Uterus (tissue), 4 donors: ENCODE measurements at places on chromosomes 2 and 18. TPM values are rescaled to one million over a fixed set of nuclear protein-coding genes. Genes with fewer than 3 reads are reported as not detected.

DNA sequence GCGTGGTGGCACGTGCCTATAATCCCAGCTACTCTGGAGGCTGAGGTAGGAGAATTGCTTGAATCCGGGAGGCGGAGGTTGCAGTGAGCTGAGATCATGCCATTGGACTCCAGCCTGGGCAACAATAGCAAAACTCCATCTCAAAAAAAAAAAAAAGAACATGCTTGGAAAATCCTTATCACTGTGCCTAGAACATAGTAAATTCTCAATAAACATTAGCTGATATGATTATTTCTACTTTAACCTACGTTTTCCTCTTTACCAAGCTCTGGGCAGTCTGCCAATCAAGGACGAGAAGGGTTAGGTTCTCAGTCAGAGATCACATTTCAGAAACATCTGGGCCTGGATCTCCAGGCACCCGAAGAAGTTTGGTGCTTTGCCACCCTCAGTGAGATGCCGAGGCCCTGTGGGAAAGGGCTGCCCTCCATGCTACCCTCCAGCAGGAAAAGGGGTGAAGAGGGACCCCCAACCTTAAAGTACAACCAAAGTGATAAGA is 107.7 kb downstream of the BCL11A start:
- H3K36me3 ChIP-seq = no peaks in the 10 kb centered on the region
- no peak for DNase-seq
- H3K27me3 ChIP-seq = no peaks in the 10 kb centered on the region

GRCh38 chr2:17148407-17149145 is 369.7 kb downstream of the RAD51AP2 start:
- no peak overlapping the region for H3K4me3 ChIP-seq
- no peak for DNase-seq
- no peaks in the 10 kb centered on the region for H3K27me3 ChIP-seq
- no peaks in the 10 kb centered on the region for H3K4me1 ChIP-seq

GRCh38 chr2:100230754-100231153 is 88.4 kb upstream of the AFF3 start:
- no peak for DNase-seq
- no peaks in the 10 kb centered on the region for H3K27me3 ChIP-seq
- no peaks in the 10 kb centered on the region for H3K4me1 ChIP-seq
- H3K36me3 ChIP-seq = no peaks in the 10 kb centered on the region

The HOXD4 gene
- 9.5 TPM for total RNA-seq

GRCh38 chr18:27735117-27735516 is 441.8 kb downstream of the CDH2 start:
- no peak overlapping the region for H3K27ac ChIP-seq
- no peaks in the 10 kb centered on the region for H3K36me3 ChIP-seq
- H3K4me3 ChIP-seq = no peak overlapping the region
- no peaks in the 10 kb centered on the region for H3K4me1 ChIP-seq
- H3K27me3 ChIP-seq = no peaks in the 10 kb centered on the region
- no peak for DNase-seq

DNA sequence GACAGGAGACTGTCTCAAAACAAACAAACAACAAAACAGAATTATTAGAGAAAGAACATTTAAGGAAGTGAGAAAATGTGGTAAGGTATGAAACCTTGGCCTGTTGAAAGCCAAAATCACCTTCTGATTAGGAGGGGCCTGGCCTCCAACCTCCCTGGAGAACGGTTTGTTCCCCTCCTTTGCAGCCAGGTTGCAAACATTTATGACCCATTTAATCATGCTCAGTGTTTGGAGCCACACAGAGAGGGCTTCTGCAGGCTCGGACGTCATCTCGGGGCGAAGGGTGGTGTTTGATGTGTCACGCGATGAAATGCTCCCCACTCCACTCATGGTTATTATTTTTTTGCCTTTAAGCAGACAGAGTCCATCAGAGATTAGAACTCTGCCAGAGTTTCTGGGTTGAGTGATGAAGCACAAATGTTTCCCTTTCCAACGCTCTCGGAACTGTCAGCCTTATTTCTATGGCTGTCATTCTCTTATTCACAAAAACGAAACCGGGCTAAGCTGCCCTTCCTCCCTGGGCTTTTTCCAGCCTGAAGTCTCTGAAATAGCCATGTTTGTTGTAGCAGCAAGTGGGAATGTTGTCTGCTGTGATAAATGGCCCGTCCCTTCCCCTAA is 33.6 kb upstream of the ROCK2 start:
- no peaks in the 10 kb centered on the region for H3K4me1 ChIP-seq
- no peaks in the 10 kb centered on the region for H3K27me3 ChIP-seq
- H3K36me3 ChIP-seq = no peaks in the 10 kb centered on the region
- H3K4me3 ChIP-seq = peak overlapping the region; percentile 17
- peak overlapping the region; percentile 90 for H3K27ac ChIP-seq
- DNase-seq = peak; percentile 70

DNA sequence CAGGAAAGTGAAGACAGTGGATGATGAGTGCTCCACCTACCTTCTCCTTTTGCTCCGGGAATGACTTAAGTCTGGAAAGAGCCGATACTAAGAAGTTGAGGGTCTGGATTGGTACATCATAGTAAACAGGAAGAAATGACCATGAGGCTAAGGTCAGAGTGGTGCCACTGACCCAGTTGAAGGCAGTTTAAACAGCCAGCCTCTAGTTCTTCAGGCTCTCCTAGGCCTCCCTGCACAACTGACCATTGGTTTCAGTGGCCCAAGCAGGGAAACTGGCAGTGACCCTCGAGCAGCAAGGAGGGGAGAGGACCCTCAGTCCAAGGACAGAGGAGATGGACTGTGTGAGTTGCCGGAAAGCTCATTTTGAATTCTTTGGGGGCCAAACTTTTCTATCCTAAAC is 119.1 kb downstream of the MAP4K4 start:
- no peaks in the 10 kb centered on the region for H3K4me1 ChIP-seq
- H3K27ac ChIP-seq = no peak overlapping the region
- H3K36me3 ChIP-seq = no peaks in the 10 kb centered on the region
- no peak overlapping the region for H3K4me3 ChIP-seq
- H3K27me3 ChIP-seq = no peaks in the 10 kb centered on the region

GRCh38 chr2:43026426-43027096 is 199.8 kb downstream of the ZFP36L2 start:
- H3K4me1 ChIP-seq = peaks cover 8% of the 10 kb centered on the region
- H3K4me3 ChIP-seq = no peak overlapping the region
- no peak for DNase-seq
- H3K27me3 ChIP-seq = no peaks in the 10 kb centered on the region
- peak overlapping the region; percentile 49 for H3K27ac ChIP-seq
- H3K36me3 ChIP-seq = no peaks in the 10 kb centered on the region
